Vagina (tissue), 2 donors: ENCODE measurements at places on chromosomes 4 and X.

GRCh38 chrX:22690116-22690515 is 309.6 kb upstream of the DDX53 start:
- DNase-seq = no peak
- H3K27ac ChIP-seq = no peak overlapping the region
- H3K4me1 ChIP-seq = no peaks in the 10 kb centered on the region
- H3K27me3 ChIP-seq = no peaks in the 10 kb centered on the region
- no peak overlapping the region for H3K4me3 ChIP-seq

GRCh38 chr4:165768281-165768680 is 104.8 kb upstream of the TLL1 start:
- H3K4me1 ChIP-seq = no peaks in the 10 kb centered on the region
- H3K4me3 ChIP-seq = no peak overlapping the region
- H3K27me3 ChIP-seq = no peaks in the 10 kb centered on the region
- DNase-seq = no peak

DNA sequence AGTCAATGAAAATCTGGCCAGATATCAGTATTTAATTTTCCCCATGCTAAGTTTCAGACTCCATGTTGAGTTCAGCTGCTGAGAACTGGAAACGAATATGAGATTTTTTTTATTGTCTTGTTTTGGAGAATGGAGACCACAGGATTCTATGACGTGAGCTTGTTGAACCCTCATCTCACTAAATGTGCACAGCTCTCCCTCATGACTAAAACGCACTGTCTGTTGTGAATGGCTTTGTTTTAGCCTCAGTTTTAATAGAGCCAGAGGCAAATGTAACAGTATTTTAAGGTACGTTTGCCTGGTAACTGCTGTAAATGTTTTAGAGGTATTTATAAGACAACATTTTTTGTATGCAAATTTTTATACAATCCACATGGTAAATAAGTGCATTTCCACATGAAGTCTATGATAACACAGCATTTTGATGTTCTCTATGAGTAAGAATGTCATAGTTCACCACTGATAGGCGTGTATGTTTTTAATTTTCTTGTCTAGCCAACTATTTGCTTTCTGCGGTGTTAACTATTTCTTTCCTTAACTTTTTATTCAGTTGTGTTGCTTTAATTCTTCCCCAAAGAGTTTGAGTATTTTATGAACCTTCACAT is 1159.3 kb upstream of the TENM3 start:
- H3K36me3 ChIP-seq = no peaks in the 10 kb centered on the region
- H3K27ac ChIP-seq = no peak overlapping the region
- H3K4me1 ChIP-seq = no peaks in the 10 kb centered on the region
- DNase-seq = no peak
- no peaks in the 10 kb centered on the region for H3K27me3 ChIP-seq
- H3K4me3 ChIP-seq = no peak overlapping the region

DNA sequence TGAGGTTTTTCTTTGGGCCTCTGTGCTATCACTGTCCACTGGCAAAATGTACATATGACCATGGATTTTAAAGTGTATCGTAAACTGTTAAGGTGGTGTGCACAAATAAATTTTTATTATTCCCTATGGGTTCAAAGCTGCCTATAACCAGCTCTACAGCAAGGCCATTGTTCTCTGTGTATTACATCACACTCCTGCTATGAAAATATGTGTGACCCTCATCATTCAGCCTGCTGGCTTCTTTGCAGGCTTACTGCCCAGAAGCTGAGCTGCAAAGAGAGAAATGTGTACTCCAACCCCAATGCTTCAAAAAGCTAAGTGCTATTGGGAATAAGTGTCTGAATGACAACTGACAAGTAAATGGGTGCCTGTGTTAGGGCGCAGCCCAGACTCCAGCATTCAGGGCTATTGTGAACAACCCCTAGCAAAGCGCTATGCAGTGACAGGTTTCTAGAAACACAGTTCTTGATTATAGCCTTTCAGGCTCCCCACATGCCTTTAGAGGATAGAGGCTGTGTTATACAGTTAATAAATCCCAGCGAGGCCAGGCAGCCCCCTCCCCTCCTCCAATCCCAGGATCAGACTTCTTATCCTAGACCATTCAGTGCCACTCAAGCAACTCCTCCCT is 220.4 kb upstream of the RADX start:
- no peaks in the 10 kb centered on the region for H3K36me3 ChIP-seq
- H3K27me3 ChIP-seq = no peaks in the 10 kb centered on the region
- H3K27ac ChIP-seq = no peak overlapping the region
- no peaks in the 10 kb centered on the region for H3K4me1 ChIP-seq

- no peak for DNase-seq
- H3K27me3 ChIP-seq = no peaks in the 10 kb centered on the region
- no peak overlapping the region for H3K4me3 ChIP-seq
- no peak overlapping the region for H3K27ac ChIP-seq
Measured at GRCh38 chr4:184165291-184165690, 52.4 kb downstream of the ENPP6 start.

DNA sequence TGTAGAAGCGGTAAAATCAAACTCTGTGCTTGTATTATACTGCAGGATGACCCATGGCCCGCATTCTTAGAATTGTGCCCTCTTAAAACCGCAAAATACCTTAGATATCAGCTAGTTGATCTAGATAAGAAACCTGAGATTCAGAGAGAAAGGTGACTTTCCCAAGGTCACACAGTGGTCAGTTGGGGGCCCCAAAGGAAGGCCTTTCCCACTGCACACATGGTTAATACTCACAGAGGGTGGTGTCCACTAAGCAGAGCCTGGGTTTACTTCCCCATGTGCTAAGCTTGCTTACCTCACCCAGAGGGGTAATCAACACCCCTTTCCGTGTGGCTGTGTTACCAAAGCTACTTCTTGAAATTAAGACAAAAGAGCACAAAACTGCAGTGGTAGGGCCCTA is 66.3 kb downstream of the RBM47 start:
- DNase-seq = no peak
- peaks cover 11% of the 10 kb centered on the region for H3K4me1 ChIP-seq
- H3K4me3 ChIP-seq = no peak overlapping the region
- H3K27me3 ChIP-seq = no peaks in the 10 kb centered on the region

DNA sequence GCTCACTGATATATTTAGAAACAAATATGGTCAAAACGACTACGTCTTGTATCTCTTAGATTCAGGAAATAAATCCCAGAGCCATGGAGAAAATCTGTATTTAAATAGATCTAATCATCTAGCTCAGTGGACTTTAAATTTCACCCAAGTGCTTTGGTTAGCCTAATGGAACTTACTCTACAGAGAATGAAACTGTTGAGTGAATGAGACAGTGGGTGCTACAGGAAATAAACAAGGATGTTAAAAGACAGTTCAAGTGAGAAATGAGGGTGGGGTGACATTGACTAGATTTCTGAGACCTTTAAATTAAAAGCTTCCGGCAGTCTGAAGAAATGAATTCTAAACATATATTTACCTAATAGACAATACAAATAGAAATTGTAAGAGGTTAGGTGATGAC is 2197.0 kb downstream of the ARAP2 start:
- no peaks in the 10 kb centered on the region for H3K36me3 ChIP-seq
- no peak for DNase-seq
- H3K4me1 ChIP-seq = no peaks in the 10 kb centered on the region
- H3K27ac ChIP-seq = no peak overlapping the region
- H3K4me3 ChIP-seq = no peak overlapping the region
- H3K27me3 ChIP-seq = no peaks in the 10 kb centered on the region

GRCh38 chrX:56813318-56813837 is 84.3 kb downstream of the NBDY start:
- H3K27me3 ChIP-seq = no peaks in the 10 kb centered on the region
- peak overlapping the region; percentile 45 for H3K27ac ChIP-seq
- H3K36me3 ChIP-seq = no peaks in the 10 kb centered on the region
- DNase-seq = peak; percentile 96
- peaks cover 8% of the 10 kb centered on the region for H3K4me1 ChIP-seq

- peaks cover 12% of the 10 kb centered on the region for H3K4me1 ChIP-seq
- H3K27me3 ChIP-seq = no peaks in the 10 kb centered on the region
- H3K4me3 ChIP-seq = no peak overlapping the region
- no peaks in the 10 kb centered on the region for H3K36me3 ChIP-seq
Measured at GRCh38 chr4:168744021-168744420, 247.2 kb downstream of the PALLD start.

- no peak overlapping the region for H3K4me3 ChIP-seq
- no peak for DNase-seq
- no peaks in the 10 kb centered on the region for H3K27me3 ChIP-seq
- H3K27ac ChIP-seq = no peak overlapping the region
Measured at GRCh38 chrX:10884246-10884645, 226.9 kb upstream of the HCCS start.

- no peak overlapping the region for H3K27ac ChIP-seq
- H3K4me3 ChIP-seq = no peak overlapping the region
- H3K4me1 ChIP-seq = peaks cover 22% of the 10 kb centered on the region
- no peak for DNase-seq
- no peaks in the 10 kb centered on the region for H3K27me3 ChIP-seq
Measured at GRCh38 chrX:112819008-112819640, 21.5 kb downstream of the AMOT start.

- H3K27me3 ChIP-seq = no peaks in the 10 kb centered on the region
- H3K4me1 ChIP-seq = no peaks in the 10 kb centered on the region
- H3K4me3 ChIP-seq = no peak overlapping the region
- H3K27ac ChIP-seq = no peak overlapping the region
Measured at GRCh38 chr4:82381661-82382296, 8.0 kb upstream of the HNRNPD start.
